ENCODE measurements at places on chromosomes 3 and 15.

- DNase-seq = peak; percentile 35
These were observed 68.1 kb downstream of the SLC6A1 start for GRCh38 chr3:11060500-11061251.

DNA sequence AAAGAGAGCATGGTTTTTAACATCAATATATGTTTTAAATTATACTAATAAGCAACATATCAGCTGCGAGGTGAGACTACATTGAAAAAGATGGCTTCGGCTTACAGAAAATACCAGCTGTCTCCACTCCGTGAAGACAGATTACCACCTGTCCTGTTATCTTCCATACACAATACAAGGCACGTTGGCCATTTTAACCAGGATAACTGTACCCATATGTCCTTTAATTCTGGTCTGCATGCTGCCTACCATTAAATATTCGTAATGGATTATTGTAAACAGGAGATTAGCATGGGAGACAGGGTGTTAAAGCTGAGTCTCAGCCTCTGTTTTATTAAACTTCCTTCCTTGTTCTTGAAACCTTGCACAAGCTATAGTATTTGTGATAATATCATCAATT, 855.5 kb downstream of the ROBO1 start:
- DNase-seq = no peak

GRCh38 chr3:19346759-19347158, 198.4 kb downstream of the KCNH8 start:
- DNase-seq = no peak

DNA sequence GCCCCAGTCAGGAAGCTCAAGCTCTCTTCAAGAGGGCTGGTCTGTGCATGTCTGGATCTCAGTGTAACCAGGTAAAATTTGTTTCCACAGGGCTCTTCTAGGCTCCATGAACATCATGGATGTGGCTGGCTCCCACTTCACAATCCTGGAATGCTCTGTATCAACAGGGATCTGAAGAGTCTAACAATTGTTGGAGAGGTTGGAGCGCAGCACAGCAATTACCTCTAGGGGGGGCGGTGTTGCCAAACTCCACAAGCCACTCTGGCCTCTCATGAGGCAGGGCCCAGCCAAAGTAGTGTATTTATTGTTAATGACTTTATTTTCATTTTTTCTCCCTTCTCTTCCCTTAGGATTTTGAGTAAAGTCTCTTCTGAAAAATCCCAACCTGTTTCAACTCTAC, 6.1 kb upstream of the EIF2B5 start:
- no peak for DNase-seq

DNA sequence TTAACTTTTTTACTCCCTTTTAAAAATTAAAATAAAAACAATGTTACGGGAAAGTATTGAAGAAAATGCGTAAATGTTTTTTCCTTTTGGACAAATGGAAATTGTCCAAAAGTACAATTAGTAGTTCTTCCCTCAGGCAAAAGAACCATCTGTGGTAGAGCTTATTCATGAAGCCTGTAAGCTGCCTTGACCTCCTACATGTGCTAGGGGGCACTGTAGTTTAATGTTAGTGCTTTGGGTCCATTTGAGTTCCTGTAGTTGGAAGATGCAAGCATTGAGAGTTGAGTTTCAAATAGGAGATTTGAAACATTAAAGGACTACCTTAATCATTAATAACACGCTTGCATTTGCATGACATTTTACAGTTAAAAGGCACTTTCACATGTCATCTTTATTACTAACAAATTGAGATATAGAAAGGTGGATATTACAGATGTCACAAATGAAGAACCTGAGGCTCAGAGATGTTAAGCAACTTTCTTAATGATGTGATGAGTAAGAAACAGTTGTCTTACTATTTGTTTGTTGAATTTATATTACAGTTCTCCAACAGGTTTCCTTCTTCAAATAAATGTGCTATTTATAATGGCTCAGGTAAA, 1.8 kb upstream of the ZNF385D start:
- DNase-seq = no peak

DNA sequence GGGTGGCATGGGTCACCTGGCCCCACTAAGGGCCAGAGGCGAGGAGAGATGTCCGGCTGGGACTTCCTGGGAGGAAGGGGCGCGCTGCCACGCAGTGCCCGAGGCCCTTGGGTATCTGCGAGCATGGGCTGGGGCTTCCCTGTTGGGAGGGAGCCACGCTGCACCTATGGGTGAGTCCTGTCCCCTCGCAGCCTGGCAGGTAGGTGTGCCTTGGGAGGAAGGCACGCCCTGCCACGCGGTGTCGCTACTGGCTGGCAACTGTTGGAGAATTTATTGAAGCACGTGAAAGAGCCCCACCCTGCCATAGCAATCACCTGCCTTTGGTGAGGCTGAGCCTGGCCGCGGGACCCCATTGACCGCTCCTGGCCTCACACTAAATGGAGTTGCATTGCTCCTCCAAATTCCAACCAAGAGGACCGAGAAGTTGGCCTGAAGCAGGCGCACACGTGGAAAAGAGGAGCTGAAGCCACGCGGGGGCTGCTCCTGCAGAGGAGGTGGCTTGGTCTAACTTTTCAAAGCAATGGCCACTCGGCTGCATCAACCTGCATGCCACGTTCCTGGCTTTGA, 134.2 kb downstream of the TJP1 start:
- DNase-seq = no peak

DNA sequence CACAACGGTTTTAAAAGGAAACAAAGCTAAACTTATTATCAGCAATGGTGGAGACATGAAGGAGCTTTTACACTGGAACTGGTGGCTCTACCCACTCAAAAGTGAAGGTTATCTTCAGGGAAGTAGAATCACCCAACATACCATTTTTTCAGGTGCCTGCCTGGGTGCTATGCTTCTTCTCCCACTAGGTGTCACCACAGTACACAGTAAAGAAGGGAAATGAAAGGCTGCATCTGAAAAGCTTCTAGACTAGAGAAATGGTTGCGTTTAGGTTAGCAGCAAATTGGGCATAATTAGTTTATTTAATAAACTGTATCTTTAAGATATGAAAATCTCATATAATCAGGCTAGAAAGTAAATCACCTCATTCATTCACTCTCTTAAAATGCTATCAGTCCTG, 47.0 kb upstream of the SELENOK start:
- DNase-seq = peak; percentile 15

DNA sequence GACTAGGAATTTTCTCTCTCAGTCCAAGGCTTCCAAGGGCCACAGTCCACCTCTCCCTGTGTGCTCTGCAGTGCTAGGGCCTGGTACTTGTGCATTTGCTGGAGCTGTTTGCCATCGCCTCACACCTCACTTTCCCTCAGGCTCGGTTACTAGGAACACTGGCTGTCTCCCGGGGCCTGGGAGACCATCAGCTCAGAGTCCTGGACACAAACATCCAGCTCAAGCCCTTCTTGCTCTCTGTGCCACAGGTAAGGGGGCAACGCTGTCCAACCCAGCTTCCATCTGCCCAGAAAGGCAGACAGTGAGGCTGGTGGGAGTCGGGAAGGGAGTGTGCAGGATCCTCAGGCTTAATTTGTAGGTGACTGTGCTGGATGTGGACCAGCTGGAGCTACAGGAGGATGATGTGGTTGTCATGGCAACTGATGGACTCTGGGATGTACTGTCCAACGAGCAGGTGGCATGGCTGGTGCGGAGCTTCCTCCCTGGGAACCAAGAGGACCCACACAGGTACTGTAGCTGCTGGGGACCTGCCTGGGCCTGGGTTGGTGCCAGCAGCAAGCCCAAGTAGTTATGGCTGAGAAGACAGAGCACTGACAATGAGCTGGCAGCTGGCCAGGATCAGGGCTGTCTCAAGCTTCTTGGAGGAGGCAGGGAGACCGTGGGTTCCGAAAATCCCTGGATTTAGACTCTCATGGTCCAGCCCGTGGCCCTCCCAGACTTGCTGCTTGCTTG, 3.4 kb downstream of the PPM1M start:
- DNase-seq = no peak

GRCh38 chr3:134460965-134461364, 24.8 kb downstream of the ANAPC13 start:
- no peak for DNase-seq

DNA sequence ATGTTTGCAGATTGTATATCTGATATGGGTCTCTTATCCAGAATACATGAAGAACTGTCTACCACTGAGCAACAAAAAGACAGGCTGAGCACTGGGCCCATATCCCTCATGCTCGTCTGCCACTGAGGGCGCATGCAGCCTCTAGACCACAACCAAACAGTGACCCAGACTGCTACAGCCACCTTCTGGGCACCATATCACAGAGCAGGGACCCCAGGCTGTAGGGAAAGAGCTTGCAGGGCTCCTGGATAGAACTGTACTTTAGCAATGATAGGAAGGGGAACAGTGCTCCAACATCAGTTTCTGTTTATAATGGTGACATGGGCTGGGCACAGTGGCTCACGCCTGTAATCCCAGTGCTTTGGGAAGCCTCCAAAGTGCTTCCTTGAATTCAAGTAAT, 40.2 kb upstream of the TMEM87A start:
- no peak for DNase-seq

- DNase-seq = no peak
These were observed 49.0 kb downstream of the KY start for GRCh38 chr3:134601539-134602439.

DNA sequence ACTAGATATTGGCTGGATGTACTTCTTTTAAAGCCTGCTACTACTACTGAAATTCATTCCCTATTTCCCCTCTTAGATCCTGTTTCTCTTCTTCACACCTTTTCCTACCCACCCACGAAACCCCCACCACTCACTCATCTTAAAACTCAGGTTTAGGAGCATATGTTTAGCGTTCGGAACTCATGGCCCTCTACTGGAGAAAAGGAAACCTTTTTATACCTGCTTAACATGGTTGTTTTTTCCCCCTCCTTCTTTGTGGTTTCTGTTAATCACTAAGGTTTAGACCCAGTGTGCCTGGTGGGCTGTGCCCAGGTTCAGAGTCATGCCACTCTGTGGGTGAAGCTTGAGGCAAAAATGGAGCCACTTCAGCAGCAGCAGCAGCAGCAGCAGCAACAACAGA, 2.6 kb downstream of the ARID3B start:
- peak; percentile 51 for DNase-seq

DNA sequence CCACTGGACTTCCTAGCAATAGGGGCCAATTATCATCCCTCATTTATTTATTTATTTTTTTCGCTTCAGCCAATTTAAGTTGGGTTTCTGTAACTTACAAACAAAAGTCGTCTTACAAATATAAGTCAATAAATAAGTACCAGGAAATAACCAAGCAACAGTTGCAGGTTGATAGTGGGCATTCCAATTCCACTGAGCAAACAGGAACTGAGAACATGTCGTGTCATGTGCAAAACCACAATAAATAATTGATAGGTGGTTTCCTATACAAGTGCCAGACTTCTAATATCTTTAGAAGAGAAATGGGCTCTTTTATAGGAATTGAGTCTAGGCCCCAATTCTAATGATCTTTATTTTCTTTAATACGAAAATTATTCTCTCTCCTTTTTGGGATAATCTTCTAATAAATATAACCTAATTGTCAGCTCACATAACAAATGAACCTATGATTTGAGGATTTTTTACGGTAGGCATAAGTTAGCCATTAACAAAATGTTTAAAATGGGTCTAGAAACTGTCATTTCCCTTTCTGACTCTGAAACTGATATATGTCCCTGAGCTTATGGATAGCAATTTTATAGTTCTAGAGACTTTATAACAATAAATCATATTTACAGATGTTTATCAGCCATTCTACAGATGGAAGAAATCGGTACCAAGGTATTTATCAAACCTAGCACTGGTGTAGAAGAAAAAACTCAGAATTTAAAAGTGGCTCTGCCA, 571.8 kb downstream of the FOXP1 start:
- no peak for DNase-seq

DNA sequence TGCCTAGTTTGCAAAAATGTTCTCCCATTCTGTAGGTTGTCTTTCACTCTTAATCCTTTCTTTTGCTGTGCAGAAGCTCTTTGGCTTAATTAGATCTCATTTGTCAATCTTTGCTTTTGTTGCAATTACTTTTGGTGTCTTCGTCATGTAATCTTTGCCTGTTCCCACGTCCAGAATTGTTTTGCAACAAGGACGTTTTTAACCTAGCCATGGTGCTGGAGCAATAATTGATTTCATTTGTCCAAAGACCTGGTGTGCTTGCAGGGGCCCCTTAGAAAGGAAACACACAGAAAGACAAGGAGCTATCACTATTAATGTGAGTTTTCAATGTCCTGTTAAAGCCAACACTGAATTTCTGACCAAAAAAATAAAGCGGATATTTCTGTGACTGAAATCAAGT, 89.1 kb upstream of the GALNT15 start:
- no peak for DNase-seq

DNA sequence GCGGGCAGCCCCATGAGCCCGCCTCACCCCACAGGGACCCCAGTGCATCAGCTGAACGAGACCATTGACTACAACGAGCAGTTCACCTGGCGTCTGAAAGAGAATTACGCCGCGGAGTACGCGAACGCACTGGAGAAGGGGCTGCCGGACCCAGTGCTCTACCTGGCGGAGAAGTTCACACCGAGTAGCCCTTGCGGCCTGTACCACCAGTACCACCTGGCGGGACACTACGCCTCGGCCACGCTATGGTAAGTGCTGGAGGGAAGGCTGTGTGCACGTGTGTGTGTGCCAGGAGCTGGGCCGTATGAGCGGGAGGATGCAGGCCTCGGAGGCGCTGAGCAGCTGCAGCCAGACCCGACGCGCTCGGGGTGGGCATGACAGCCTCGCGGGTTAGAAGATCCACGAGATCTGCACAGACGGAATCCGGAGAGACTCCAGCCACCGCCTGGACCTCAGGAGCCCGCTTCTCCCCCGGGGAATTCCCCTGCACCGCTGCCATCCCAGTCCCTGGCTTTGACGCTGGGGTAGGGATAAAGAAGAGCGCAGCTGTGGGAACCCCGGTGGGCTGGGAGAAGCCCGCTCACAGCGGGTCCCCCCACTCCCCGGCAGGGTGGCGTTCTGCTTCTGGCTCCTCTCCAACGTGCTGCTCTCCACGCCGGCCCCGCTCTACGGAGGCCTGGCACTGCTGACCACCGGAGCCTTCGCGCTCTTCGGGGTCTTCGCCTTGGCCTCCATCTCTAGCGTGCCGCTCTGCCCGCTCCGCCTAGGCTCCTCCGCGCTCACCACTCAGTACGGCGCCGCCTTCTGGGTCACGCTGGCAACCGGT, 2.6 kb downstream of the DUOXA2 start:
- DNase-seq = no peak

- DNase-seq = no peak
These were observed 250.3 kb downstream of the EDEM1 start for GRCh38 chr3:5437783-5438323.

- no peak for DNase-seq
These were observed 190.9 kb upstream of the PLSCR5 start for GRCh38 chr3:146796078-146796477.

- DNase-seq = no peak
These were observed 5.8 kb downstream of the B2M start for GRCh38 chr15:44716983-44717602.
